ENCODE measurements at places on chromosomes 6 and 20.

DNA sequence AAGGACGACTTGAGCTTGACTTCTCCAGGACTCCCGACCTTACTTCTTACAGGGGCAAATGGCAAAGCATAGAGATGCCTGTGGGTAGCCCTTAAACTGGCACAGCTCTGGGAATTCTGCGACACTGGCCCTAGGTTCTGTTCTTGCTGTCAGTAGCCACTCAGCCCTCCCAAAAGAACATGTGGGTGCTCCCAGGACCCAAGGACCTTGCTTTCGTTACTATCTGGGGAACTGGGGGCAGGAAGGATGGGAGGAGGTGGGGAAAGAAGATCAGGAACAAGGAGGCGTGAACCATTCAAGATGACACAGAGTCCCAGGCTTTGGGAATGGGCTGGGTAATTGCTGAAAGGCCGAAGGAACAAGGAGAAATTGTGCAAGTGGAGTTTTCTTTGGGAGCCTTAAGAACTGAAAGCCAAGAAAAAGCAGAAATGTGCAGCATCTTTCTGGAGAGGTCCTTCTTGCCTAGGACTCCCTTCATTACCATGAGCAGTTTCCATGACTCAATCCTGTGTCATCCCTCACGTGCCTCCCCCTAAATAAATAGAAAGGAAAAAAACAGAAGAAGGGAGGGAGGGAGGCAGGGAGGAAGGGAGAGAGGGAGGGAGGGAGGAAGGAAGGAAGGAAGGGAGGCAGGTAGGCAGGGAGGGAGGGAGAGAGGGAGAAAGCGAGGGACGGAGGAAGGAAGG is 284.6 kb upstream of the FOXQ1 start:
- no peak for DNase-seq

DNA sequence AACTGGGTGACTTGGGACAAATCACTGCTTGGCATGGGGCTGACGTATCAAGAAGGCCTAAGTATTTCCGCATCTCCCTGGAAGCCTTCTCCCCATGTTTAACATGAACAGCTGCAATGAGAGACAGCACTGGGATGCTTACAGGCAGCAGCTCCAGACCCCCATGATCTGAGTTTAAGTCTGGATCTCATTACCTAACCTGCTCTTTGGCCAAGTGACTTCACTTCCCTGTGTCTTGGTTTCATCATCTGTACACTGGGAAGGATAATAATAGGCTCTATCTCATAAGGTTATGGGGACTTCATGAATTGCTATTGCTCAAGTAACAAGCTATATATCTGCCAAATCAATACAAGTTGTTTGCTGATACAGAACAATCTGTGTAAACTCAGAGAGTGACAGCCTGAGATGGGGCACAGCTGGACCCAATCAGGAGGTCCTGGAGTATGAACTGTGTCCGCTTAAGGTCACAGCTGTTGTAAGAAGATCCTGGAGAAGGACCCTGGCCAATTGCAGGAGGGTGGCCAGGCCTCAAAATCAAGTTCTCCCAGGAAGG is 56.0 kb downstream of the TGM2 start:
- DNase-seq = no peak

DNA sequence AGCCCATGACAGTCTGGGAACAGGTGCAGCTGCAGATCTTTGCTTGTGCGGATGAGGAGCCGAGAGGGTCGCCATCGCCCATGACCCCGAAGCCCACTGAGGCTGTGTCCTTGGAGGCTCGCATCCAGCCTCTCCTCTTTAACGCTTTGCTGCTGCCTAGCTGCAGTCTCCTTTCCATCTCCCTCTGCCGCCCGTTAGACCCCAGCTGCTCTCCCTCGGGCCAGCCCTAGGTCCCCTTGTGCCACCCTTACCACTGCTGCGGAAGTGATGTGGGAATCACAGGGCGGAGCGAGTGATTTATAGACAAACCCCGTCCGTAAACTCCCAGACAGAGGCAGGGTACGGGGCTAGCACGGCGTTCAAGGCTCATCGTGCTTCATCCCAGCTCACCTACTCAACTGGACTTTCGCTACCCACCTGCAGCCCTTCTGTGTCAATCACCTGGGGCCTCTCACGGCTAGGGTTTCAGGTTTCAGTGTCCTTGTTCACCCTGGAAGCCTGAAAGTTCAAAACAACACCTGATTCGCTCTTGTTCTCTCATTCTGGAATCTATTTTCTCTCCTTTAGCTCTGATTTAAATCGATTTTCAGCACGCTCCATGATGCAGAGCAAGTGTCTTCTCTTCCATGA is 76.1 kb downstream of the PAX1 start:
- DNase-seq = no peak

- DNase-seq = peak; percentile 27
Measured at GRCh38 chr6:56713254-56713672, 70.6 kb upstream of the DST start.

GRCh38 chr6:6872459-6873344 is 235.1 kb upstream of the RREB1 start:
- no peak for DNase-seq

- DNase-seq = no peak
Measured at GRCh38 chr20:36493051-36493800, 48.1 kb upstream of the MYL9 start.

Data from anterior cingulate cortex (tissue), 58 donors.